ENCODE measurements at places on chromosomes 2 and 18.

DNA sequence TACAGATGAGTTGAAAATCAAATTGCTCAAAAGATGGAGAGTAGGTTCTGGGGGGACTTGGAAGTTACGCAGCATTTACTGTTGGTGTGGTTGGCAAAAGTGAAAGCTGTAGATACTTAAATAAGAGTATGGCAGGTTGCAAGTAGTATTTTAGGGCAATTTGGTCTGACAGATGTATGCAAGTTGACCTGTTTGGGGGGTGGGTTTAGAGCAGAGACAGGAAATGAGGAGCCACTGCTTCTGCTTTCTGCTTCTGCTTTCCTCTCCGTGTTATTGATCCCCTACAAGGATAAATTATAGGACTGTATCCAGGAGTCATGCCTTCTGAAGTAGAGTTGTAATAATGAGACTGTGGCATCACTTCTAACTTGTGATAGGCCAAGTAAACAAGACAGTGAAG lies 71.2 kb downstream of the EPAS1 start:
- DNase-seq, result no peak

DNA sequence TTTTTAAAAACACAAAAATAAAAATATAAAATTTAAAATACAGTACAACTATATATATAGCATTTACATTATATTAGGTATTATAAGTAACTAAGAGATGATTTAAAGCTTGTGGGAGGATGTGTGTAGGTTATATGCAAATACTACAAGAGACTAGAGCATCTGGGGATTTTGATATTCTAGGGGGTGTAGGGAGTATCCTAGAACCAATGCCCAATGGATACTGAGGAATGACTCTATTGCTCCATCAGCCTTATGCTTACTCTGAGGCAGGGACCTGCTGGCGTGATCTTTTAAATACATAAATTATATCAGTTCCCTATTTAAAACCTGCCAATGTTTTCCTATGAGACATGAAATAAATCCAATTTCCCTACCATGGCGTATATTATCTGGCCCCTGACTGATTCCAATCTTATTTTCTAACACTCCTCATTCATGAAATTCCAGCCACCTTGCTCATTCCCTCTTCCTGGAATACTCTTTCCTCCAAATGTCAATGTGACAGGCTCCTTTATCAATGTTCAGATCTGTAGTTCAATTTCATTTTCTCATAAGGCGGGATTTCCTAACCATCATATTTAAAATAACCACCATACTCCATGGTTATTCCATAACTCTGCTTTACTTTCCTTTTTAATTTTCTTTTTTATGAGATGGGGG lies 22.2 kb downstream of the SP3 start:
- no peak for DNase-seq

- no peak for DNase-seq
These were observed 135.5 kb downstream of the PDE1A start for GRCh38 chr2:182291296-182291695.

- DNase-seq, result no peak
These were observed 268.9 kb downstream of the HAUS1 start for GRCh38 chr18:46373131-46373530.

- DNase-seq, result no peak
These were observed 20.8 kb downstream of the RBMS1 start for GRCh38 chr2:160472839-160473251.

- no peak for DNase-seq
These were observed 12.6 kb upstream of the KDSR start for GRCh38 chr18:63379639-63379962.

DNA sequence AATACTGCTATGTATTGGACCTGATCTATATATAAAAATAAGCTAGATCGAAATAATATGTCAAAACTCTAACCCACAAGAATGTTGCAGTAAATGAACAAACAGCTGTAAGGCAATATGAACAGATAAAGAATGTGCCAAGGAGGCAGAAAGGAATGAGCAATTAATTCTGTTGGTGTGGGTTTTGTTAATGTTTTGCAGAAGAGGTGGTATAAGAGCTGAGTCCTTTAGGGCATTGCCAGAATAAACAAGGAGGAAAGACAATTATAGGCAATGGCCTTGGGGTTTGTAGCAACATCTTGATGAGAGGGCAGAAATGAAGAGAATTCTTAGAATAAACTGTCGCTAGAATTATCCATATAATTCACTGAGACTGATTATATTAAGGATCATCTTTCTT lies 240.9 kb upstream of the GULP1 start:
- no peak for DNase-seq

Measured in activated gamma-delta T cell treated with anti-CD3 and anti-CD28 coated beads, Interleukin-2, amount 50 U/mL, for 16 hours (primary cell).